ENCODE measurements at places on chromosomes 2 and 18. TPM values are rescaled to one million over a fixed set of nuclear protein-coding genes. Genes with fewer than 3 reads are reported as not detected.

FEV gene
- not detected for total RNA-seq

- no peak for DNase-seq
Measured at GRCh38 chr18:53784253-53784652, 440.2 kb downstream of the MBD2 start.

DNA sequence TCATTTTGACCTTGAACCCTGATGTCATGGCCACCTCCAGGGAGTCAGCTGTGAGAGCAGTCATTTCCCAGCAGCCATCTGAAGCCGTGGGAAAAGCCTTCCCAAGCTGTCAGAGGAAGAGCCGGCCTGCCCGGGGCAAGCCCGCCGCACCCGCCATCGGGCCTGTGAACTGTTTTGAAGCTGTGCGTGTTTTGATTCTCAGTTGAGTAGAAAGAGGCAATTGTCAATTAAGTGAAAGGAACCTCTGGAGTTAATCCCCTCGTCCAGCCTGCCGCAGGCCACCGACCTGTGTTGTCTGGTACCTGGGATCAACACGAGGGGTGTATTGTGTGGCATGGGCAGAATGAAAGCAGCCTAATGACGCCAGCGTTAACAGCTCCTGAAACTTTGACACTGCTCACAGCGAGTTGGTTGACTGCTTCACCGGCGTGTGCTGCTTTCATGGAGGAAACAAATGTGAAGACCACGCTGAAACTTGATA, 318.4 kb downstream of the AGAP1 start:
- DNase-seq = no peak

CD8A gene
- total RNA-seq = 2.6 TPM

DNA sequence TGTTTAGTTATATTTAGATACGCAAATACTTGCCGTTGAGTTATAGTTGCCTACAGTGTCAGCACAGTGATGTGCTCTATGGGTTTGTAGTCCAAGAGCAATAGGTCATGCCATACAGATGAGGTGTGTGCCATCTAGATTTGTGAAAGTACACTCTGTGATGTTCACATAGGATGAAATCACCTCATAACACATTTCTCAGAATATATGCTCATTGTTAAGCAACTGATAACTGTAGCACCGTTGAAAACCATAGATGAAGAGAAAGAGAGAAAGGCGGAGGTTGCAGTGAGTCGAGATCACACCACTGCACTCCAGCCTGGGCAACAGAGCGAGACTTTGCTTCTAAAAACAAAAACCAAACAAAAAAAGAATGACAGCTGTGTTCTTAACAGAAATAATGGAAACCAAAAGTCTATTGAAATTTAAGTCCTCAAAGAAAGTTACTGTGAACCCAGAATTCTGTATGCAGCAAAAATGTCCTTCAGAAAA, 9.5 kb downstream of the DGKD start:
- DNase-seq = no peak

RPRM gene
- 0.22 TPM for total RNA-seq

SPATA3 gene
- total RNA-seq = not detected

CD207 gene
- total RNA-seq = 1.4 TPM

- DNase-seq = no peak
Measured at GRCh38 chr2:37244017-37244416, 12.6 kb downstream of the NDUFAF7 start.

DNA sequence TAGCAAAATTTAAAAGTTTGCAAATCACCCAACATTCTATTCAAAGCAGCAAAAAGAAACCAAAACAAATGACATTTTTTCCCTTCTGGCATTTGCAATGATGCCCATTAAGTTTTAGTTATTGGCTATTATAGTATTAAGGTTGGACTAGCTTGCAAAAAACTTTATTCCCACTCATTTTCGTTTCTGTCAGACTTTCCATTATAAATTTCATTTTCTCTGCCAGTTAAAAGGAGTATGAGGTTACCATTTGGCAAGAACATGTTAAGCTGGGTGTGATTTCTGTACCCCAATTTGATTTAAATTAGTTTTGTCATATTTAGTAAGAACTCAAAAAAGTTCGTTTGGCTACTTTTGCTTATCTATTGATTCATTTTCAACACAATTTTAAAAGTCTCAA, 187.9 kb downstream of the TCF4 start:
- no peak for DNase-seq

DNA sequence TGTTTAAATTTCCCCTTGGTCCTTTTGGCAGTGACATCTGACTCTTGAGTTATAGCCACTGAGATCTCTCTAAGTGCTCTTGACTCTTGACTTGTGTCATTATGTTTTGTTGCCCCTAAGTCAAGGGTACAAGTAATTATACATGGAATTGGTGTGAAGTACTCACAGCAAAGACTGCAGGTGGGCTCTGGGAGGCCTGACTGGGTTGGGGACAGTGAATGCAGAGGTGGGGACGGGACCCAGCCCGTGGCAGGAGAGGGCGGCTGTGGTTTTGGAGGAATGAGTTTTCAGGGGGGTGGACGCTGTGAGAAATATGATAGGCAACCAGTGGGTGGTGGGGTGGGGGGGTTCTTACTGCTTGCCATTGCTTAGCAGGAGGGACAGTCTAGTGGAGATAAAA, 97.8 kb downstream of the NCK2 start:
- DNase-seq = no peak

DIS3L2 gene
- 46.5 TPM for total RNA-seq

DNA sequence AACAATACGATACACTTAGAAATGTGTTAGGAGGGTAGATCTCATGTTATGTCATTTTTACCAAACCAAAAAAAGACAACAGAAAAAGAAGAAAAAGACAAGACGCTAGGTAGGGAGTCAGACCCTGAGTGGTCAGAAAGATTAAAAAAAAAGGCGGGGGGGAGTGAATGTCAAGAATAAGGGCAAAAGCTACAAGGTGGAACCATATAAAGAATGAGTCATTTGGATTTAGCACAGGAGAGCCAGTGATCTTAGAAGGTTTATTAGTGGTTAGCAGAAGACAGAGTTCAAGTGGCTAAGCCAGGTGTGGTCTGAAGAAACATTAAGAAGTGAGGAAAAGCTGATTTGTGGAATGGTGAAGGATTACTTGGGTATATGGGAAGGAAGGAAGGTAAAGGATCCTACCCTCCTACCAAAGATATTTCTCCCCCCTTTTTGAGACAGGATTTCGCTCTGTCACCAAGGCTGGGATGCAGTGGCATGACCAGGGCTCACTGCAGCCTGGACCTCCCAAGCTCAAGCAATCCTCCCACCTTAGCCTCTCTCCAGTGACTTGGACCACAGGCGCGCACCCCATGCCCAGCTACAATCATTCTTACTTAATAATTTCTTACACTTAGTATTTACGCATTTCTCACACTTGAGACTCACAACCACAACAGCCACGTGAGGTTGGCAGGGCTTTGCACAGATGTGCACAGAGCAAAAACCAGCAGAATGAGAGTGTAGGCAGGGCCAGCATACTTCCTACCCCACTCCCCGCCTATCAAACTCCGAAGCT, 2.6 kb downstream of the DSC2 start:
- no peak for DNase-seq

- no peak for DNase-seq
Measured at GRCh38 chr2:39068299-39069135, 52.3 kb downstream of the SOS1 start.

GRCh38 chr18:41871229-41872000, 83.6 kb upstream of the PIK3C3 start:
- no peak for DNase-seq

GRCh38 chr2:201628545-201628944, 14.8 kb downstream of the TMEM237 start:
- DNase-seq = no peak

- no peak for DNase-seq
Measured at GRCh38 chr18:10094655-10095054, 180.8 kb downstream of the VAPA start.

GRCh38 chr2:120177001-120177621, 46.1 kb downstream of the TMEM185B start:
- DNase-seq = peak; percentile 62

GRCh38 chr2:196245378-196246140, 74.2 kb upstream of the STK17B start:
- no peak for DNase-seq

DNA sequence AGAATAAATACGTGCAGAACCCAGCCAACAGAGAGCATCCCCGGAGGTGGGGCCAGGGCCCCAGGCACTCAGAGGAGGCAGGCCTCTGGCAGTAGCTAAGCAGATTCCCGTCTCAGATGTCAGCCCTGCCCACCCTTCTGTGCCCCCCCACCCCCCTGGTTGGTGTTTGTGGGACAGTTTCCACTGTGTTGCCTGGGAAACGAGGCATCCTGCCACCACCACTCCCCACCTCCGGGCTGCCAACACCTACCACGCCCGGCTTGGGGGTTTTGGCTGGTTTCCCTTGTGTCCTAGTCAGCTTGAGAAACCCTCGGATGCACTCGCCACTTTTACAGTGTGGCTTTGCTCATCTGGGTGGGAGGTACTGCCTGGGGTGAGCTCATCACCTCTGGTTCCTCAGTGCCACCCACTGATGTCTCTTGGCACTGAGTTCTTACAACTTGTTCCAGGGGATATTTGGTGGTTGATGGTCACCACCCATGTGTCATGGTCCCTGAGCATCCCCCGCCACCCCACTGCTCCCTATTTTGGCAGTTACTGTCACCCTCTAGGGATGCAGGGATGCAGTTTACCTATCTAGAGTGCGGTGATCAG, 72.4 kb upstream of the YWHAQ start:
- DNase-seq = no peak

DNA sequence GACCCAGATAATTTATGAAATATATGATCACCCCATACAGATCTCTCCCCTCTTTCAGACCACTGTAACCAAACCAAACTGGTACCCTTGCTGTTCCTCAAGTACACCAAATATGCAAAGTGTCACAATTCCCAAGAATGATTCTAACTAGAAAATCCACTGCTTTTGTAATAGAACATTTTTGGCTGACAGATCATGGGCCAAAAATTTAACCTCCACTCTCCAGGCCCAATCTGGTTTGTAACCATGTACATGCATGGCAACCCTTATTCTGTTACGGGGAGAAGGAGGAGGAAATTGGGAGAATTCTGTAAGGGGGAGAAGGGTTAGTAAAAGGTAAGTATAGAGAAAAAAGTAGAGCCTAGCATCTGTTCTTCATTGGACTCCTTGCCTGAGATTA, 62.0 kb downstream of the IKZF2 start:
- DNase-seq = no peak

DNA sequence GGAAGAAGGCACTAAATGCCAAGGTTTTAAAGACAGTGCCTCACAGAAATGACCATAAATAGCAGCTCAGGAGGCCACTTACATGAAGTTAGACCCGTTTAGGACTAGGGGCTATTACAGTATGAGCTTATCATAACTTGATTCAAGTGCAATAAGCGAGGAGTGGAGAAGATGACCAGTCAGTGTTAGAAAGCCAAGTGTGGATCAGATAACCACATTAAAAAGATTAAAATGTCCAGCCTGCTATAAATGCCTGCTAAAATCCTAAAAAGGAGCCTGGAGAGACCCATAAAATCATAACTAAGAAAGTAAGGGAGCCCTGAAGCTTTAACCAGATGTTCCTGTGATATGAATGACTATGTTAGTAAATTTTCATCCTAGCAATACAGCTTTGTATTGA, 117.5 kb upstream of the ZNF521 start:
- no peak for DNase-seq

TBR1 gene
- not detected for total RNA-seq

NFATC1 gene
- total RNA-seq = 80.3 TPM

FZD7 gene
- total RNA-seq = 13.0 TPM

GRCh38 chr2:137888845-137889244, 75.4 kb upstream of the HNMT start:
- DNase-seq = no peak

GRCh38 chr2:155733091-155733853, 599.2 kb downstream of the NR4A2 start:
- DNase-seq = no peak

DNA sequence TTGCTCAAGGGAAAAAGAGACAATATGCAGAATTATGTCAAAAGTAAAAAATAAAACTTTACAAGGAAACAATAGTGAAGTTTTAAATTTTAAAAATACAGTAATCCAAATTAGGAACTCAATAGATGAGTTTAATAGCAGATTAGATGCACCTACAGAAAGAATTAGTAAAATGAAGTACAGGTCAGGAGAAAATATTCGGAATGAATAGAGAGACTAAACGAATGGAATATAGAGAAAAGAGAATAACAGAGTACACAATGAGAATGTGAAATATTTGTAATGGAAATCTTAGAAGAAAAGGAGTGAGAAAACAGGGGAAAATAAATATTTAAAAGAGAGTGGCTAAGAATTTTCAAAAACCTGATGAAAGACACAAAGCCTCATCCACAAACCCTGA, 275.7 kb upstream of the MMADHC start:
- DNase-seq = no peak

GRCh38 chr2:240965905-240966456, 32.4 kb upstream of the SNED1 start:
- DNase-seq = peak; percentile 55

- DNase-seq = no peak
Measured at GRCh38 chr2:70886541-70886987, 49.1 kb upstream of the ATP6V1B1 start.

- DNase-seq = no peak
Measured at GRCh38 chr2:8222979-8223694, 458.7 kb upstream of the ID2 start.

DNA sequence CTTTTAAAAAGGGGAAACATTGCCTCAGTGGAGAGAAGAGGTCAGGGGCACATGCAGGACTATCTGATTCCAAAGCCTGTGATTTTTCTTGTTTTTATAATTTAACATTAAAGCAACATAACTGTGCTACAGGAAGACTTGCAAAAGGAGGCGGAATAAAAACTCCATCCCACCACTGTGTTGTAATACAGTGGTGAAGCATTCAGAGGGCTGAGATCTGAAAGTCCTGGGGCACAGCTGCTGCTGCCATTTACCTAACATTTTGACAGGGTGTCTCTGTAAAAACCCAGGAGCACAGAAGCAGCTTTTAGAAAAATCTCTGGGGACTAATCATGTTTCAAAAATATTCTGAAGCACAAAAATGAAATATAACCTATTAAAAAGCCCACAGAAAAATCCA, 97.6 kb downstream of the GRB14 start:
- DNase-seq = no peak

DNA sequence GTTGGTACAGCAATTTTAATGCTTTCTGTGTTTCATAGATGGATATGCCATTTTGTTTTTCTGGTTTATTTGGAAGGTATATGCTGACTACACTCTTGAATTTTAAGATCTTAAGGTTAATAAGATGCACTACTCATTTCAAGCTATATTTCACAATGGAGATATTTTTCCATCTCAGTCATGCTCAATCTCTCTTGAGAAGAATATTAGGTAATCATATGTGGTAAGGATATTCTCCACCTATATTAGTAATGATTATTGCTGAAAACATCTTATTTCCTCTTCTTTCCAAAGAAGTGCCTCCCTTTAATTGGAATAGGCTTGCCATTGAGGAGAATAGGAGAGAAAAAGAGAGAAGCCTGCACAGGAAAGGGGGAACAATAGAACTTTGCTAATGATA, 40.1 kb downstream of the EPB41L3 start:
- DNase-seq = no peak

KRCC1 gene
- 35.0 TPM for total RNA-seq

- no peak for DNase-seq
Measured at GRCh38 chr2:68317971-68318913, 1.5 kb downstream of the CNRIP1 start.

- no peak for DNase-seq
Measured at GRCh38 chr2:12965540-12966269, 249.0 kb downstream of the TRIB2 start.

- DNase-seq = no peak
Measured at GRCh38 chr2:177671662-177672061, 279.1 kb downstream of the AGPS start.

APCDD1 gene
- total RNA-seq = 43.1 TPM

All from sciatic nerve (tissue), 2 donors.